ENCODE measurements at places on chromosomes 3 and 15. TPM values are rescaled to one million over a fixed set of nuclear protein-coding genes. Genes with fewer than 3 reads are reported as not detected.

The BHLHE40 gene
- 1.1 TPM for total RNA-seq

DNA sequence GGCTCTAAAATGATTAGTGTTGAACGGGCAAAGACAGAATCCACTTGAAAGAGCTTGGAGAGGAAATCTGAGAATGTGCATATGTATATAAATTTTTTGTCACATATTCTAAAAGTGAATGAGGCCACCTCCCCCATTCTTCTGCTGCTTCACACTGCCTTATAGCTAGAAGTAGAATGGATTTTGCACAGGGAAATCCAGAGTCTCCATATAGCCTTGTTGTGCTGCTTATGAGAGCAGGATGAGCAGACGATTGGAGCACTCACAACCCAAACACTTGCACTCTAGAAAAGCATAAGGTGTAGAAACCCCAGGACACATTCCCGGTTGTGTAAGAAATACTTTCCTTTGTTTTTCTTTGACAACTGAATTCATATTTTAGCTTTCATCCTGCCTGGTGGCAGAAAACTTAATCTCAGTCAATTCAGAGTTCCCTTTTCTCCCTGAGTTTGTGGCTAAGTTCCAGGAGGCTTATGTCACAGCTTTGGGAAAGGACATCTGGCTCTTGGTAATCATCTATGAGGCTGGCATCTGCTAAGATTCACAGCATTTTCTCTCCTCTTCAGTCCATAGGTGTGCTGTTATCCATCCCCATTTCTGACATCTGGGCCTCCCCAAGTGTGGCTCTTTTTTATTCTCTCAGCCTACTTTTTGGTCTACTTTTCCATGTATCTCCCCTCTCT is 188.4 kb upstream of the PFN2 start:
- DNase-seq: no peak

DNA sequence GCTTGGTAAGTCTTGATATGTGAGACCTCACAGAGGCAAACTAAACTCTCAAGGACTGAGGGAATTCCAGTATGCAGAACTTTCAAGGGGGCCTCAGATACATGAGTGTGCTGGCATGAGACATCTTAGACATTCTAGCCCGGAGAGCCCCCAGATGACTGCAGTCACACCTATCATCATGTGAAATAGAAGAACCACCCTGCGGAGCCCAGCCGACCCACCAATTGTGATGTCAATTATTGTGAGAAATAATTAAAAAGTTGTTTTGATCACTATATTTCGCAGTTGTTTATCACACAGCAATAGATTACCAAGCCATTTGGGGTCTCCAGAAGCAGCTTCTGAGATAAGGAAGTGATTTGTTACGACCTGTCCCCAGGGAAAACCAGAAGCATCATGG is 55.3 kb upstream of the CD47 start:
- no peak for DNase-seq

GRCh38 chr15:99182791-99183190 is 66.6 kb downstream of the TTC23 start:
- DNase-seq: no peak

- no peak for DNase-seq
These were observed 977.6 kb downstream of the IGSF11 start for GRCh38 chr3:118057086-118057485.

DNA sequence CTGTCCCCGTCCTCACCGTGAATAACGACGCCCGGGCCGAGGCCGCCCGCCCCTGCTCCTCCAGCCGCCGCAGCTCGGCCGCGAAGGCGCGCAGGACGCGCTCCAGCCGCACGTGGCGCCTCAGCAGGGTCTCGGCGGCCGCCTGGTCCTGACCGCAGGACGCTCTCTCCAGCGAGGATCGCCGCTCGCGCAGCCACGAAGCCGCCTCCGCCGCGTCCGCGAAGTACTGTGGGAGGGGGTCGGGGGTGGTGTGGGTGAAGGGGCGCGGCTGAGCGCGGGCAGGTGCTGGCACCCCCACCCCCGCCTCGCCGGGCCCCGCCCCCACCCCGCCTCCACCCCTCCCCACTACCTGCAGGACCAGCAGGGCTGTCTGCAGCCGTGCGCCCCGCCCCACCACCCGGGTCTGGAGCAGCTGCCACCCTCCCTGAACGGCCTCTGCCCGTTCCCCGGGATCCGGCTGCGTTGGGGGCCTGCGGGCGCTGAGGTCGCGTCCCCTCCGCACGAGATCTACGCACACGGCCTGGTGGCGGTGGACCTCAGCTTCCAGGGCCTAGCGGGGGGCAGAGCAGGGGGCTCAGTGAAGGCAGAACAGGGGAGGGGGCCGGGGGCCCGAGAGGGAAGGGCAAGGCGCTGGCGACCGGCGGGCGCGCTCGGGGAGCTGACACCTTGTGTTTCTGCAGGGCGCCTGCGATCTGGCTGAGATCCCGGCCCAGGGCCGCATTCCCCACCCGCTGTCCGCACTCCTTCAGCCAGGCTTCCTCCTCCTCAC is 11.7 kb downstream of the SPTBN5 start:
- DNase-seq: no peak

Measured in progenitor cell of endocrine pancreas (in vitro differentiated cells).